ENCODE measurements at places on chromosomes 12 and 14. TPM values are rescaled to one million over a fixed set of nuclear protein-coding genes. Genes with fewer than 3 reads are reported as not detected.

TSPAN11 gene
- not detected for total RNA-seq

SCN8A gene
- 0.51 TPM for total RNA-seq

KCNH3 gene
- 1.2 TPM for total RNA-seq

KIF26A gene
- 0.29 TPM for total RNA-seq

BAG5 gene
- total RNA-seq, result 23.2 TPM

BHLHE41 gene
- not detected for total RNA-seq

MGAT2 gene
- total RNA-seq, result 40.4 TPM

MYBPC1 gene
- total RNA-seq, result not detected

SLC5A8 gene
- total RNA-seq, result not detected

ALX1 gene
- not detected for total RNA-seq

ANO2 gene
- total RNA-seq, result not detected

GTF2A1 gene
- total RNA-seq, result 38.9 TPM

IL26 gene
- total RNA-seq, result 2.0 TPM

TMEM30B gene
- total RNA-seq, result 1.7 TPM

DCAF4 gene
- 13.6 TPM for total RNA-seq

ASB2 gene
- 44.6 TPM for total RNA-seq

ADAMTS20 gene
- total RNA-seq, result not detected

TDRD9 gene
- total RNA-seq, result 0.85 TPM

EFCAB11 gene
- total RNA-seq, result 10.8 TPM

GPR137C gene
- 0.12 TPM for total RNA-seq

NUAK1 gene
- total RNA-seq, result 0.05 TPM

A2M gene
- total RNA-seq, result not detected

ARMH4 gene
- not detected for total RNA-seq

TXNDC16 gene
- 4.8 TPM for total RNA-seq

CNPY2 gene
- total RNA-seq, result 91.6 TPM

MARCHF9 gene
- total RNA-seq, result 20.9 TPM

CCDC184 gene
- 0.40 TPM for total RNA-seq

NGB gene
- total RNA-seq, result not detected

PPP1R3E gene
- total RNA-seq, result 12.6 TPM

TAS2R7 gene
- total RNA-seq, result not detected

FAM90A1 gene
- total RNA-seq, result 0.43 TPM
